ENCODE measurements at places on chromosomes 3 and 15.

DNA sequence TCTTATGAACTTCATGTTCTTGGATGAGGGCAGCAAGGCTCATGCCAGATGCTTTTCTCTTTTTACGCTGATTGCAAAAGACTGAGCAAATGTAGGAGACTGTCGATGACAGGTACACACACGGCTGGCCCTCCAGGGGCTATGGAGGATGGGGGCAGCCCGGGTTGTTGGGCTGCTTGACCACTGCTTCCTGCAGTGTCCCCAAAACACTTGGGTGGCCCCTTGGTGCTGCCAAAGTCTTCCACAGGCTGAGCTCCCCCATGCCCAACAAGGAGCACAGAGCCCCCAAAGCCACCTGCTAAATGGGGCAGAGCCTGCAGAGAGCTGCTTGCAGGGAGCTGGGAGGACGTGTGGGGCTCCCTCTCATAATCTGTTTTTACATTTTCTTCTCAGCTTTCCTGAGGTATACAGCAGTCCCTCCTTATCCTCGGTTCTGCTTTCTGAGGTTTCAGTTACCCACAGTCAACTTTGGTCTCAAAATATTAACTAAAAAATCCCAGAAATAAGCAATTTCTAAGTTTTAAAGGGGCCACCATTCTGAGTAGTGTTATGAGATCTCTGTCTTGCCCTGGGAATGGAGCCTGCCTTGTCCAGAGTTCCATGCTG is 7.3 kb downstream of the PRR23E start:
- no peak for DNase-seq

GRCh38 chr3:127531821-127532220 is 58.7 kb downstream of the TPRA1 start:
- no peak for DNase-seq

DNA sequence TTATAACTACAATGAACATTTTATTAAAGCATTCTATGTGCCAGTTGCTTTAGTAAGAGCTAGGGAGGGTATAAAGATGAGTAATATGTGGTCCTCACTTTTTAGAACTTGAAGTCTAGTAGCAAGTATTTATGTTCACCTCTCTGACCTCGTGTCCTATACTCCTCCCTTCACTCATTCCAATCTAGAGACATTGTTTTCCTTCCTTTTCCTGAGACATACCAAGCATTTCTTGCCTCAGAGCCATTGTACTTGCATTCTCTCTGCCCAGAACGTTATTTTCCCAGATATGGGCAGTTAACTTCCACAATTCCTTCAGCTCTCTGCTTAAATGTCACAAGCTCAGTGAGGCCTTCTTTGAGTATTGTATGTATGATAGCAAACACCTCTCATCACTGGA is 408.6 kb downstream of the PDCD6IP start:
- no peak for DNase-seq

- no peak for DNase-seq
Observed at GRCh38 chr15:48891232-48891765, 13.4 kb downstream of the EID1 start.

DNA sequence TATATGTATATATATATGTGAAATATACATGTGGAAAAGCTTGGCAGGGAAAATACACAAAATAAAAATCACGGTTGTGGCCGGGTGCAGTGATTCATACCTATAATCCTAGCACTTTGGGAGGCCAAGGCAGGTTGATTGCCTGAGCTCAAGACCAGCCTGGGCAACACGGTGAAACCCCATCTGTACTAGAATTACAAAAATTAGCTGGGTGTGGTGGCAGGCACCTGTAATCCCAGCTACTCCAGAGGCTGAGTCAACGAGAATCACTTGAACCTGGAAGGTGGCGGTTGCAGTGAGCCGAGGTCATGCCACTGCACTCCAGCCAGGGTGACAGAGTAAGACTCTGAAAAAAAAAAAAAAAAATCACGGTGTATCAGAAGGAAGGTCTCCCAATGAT is 20.8 kb upstream of the ARHGEF3 start:
- no peak for DNase-seq

GRCh38 chr15:27454281-27455075 is 483.5 kb downstream of the GABRG3 start:
- DNase-seq = peak; percentile 70

GRCh38 chr3:171753665-171754408 is 56.4 kb downstream of the PLD1 start:
- no peak for DNase-seq

DNA sequence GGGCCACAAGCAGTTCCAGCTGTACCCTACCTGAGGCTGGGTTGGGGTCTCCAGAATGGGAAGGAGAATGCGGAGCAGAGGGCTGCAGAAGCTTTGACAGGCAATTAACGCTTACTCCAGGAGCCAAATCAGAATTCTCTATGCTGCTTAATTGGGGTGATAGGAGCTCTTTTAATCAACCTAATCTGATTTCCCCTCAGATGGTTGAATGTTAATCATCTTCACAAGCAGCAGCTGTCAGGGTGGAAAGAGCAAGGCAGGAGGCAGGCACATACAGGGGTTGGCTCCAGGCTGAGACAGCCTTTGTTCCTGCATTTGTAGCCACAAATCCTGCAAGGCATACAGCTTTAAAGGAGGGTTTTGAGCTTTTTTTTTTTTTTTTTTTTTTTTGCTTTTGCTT is 2.6 kb downstream of the CILP start:
- no peak for DNase-seq

- DNase-seq = no peak
Observed at GRCh38 chr3:156599089-156599874, 44.4 kb upstream of the SSR3 start.

DNA sequence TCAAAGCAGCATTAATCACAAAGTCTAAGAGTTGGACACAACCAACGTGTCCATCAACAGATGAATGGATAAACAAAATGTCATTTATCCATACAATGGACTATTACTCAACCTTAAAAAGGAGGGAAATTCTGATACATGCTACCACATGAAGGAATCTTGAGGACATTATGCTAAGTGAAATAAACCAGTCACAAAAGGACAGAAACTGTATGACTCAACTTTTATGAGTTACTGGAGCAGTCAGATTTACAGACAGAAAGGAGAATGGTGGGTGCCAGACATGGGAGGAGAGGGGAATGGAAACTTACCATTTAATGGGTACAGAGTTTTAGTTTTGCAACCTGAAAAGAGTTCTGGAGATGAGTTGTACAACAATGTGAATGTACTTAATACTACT is 43.0 kb upstream of the SEC13 start:
- DNase-seq = no peak

- DNase-seq = no peak
Observed at GRCh38 chr15:92527197-92527596, 128.4 kb downstream of the FAM174B start.

- no peak for DNase-seq
Observed at GRCh38 chr3:134656211-134656800, 5.5 kb upstream of the KY start.

- DNase-seq = no peak
Observed at GRCh38 chr3:45950686-45951600, 7.7 kb downstream of the CXCR6 start.

DNA sequence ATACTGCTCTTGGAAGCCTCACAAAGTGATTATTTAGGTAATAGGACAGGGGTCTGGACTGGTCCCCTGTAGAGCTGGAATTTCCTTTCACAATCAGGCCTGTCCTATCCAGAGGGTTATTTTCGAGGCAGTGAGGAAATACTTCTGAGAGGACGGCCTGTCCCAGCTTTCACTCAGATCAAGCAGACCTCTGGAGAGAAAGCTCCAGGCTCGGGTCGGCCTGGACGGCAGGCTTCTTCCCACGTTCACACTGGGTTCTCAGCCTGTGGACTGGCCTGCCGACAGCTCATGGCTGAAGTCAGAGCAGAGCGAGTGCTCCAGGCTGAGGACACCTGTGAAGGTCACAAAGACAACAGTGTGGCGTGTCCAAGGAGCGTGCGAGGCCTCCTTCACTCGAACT is 405.3 kb downstream of the VPS13C start:
- DNase-seq = no peak

- peak; percentile 3 for DNase-seq
Observed at GRCh38 chr3:17233398-17233800, 348.6 kb downstream of the PLCL2 start.

- no peak for DNase-seq
Observed at GRCh38 chr3:170806676-170807075, 63.3 kb downstream of the RPL22L1 start.

DNA sequence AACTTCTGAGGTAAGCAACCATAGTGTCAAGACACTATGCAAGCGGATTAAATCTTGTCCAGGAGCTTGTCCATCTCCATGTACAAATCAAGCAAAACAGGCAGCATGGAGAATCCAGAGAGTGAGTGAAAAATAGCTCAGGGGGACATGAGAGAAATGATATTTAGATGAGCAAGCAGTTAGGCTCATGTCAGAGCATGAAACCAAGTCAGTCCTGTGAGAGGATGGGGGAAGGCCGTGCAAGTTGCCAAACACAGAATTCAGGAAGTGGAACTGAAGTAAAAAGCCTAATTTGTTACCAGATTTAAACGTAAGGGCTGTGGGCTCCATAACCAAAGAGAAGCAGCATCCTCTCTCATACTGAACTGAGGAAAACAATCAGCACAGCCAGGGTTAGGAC is 995.9 kb downstream of the MCTP2 start:
- no peak for DNase-seq

- peak; percentile 52 for DNase-seq
Observed at GRCh38 chr15:35481992-35482391, 64.0 kb downstream of the DPH6 start.

- DNase-seq = no peak
Observed at GRCh38 chr3:10280571-10280970, 12.2 kb downstream of the GHRL start.

GRCh38 chr3:75781079-75781745 is 4.1 kb downstream of the ZNF717 start:
- no peak for DNase-seq

- DNase-seq = no peak
Observed at GRCh38 chr3:14463330-14464140, 61.1 kb downstream of the SLC6A6 start.

- no peak for DNase-seq
Observed at GRCh38 chr3:39050029-39050428, 1.7 kb downstream of the SCN11A start.

- DNase-seq = no peak
Observed at GRCh38 chr3:12246497-12247163, 42.2 kb upstream of the PPARG start.

DNA sequence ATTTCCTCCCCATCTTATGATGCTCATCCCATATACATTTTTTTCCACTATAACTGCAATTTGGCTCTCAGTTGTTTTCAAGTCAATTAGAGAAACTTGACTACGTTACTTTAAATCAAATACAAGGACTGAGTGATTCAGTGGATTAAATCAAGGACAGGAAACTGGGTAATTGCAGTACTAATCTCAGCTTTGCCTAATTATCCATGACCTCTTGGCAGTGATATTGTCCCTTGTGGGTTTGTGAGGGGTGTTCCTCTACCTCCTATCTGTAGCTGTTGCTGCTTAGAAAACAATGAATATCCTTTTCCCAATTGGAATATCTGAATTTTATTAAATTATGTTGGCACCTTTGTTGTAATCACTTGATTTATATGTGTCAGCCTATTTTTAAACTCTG is 79.4 kb downstream of the ZPLD1 start:
- DNase-seq = no peak

DNA sequence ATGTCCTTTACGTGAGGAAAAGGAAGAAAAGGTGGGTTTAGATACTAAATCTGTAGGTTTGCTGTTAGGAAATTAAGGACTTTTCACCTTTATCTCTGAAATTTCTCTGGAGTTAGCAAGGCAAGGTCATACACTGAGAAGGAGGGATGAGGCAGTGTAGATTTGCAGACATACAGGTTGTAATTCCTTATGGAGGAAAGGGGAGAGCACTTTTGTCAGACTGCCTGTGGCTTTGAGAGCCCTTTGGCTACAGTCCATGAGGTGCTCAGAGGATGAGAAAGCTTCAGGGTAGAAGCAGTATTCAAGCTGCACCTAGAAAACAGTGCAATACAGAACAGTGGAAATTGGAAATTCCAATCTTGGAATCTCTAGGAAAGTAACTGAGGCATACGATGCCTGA is 8.3 kb downstream of the RPL14 start:
- DNase-seq = no peak

DNA sequence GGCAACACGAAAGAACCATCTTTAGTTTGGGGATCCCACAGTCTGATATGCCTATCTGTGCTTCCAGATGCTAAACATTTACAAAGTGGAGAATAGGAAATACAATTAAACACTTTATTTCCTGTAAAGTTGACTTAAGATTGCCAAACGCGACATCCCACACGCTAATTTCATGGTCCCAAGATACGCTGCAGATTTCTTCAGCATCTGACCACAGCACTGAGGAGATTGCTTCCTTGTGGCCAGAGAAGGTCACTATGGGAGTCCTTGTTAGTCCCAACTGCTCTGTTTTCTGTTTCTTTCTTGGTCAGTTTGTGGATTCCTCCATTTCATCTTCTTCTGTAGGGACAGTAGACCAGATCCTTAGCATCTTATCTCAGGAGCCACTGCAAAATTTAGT is 43.3 kb downstream of the ASB7 start:
- no peak for DNase-seq
